ENCODE measurements at places on chromosomes 4 and X. TPM values are rescaled to one million over a fixed set of nuclear protein-coding genes. Genes with fewer than 3 reads are reported as not detected.

DNA sequence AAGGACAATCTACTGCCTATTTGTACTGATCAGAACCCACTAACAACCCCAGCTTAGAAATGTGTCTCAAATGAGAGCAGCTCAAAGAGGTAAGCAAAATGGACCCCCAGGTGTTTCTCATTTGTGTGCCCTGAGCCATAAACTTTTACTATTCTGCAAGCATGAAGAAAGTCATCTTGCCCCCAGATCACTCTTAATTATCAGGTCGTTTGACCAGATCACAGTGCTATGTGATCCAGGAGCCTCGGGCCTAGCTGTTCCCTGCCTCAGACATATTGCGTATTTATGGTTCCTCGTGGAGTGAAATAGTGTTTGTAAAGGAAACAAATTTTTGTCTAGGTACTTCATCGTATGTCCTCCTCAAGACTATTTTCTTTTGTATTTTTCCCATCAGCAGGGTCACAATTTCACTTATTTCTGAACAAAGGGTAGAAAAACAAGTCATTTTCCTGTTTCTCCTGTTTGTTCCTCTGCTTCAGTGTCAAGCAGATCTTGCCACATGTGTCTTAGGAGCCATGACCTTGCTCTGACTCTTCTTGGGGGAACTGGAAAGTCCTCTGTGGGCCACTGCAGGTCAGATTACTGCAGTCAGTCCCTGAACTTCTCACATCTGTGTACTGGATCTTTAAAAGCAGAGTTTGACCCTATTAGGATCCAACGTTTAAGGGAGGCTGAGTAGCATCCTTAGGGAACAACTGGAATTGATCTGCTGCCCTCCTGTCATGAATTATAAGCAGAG lies 194.9 kb downstream of the PALLD start:
- no peak for DNase-seq

GRCh38 chr4:87012265-87012953 lies 77.6 kb downstream of the AFF1 start:
- no peak for DNase-seq

GRCh38 chr4:41044165-41044564 lies 170.2 kb downstream of the APBB2 start:
- DNase-seq = no peak

CYTL1 gene
- total RNA-seq = not detected

- no peak for DNase-seq
Measured at GRCh38 chrX:126376465-126376864, 176.1 kb downstream of the DCAF12L1 start.

GRCh38 chr4:53646795-53647194 lies 55.5 kb upstream of the LNX1 start:
- DNase-seq = no peak

Measured in naive thymus-derived CD4-positive, alpha-beta T cell (primary cell).